Caki2 (cell line): ENCODE measurements at places on chromosomes 16 and 17. TPM values are rescaled to one million over a fixed set of nuclear protein-coding genes. Genes with fewer than 3 reads are reported as not detected.
A peak's percentile ranks its signal among the peaks of the same experiment; 100 is the strongest.

DNA sequence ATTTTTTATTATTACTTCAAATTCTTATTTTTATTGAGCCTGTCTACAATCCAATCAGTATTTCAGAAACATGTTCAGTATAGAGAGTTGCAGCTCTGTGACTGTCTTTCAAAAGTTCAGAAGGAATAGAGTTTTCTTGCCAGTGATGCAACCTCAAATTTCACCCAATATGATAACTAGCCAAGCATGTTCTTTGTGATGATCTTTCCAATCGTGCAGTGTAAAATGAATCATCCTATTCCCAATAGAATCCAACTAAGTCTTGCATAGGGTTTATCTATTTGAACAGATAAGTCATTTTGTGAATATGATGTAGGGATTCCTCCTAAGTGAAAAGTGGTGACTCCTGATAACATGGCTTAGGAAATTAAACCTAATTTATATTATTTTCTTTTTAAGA, 937.8 kb downstream of the KCNJ2 start:
- no peak for DNase-seq

DNA sequence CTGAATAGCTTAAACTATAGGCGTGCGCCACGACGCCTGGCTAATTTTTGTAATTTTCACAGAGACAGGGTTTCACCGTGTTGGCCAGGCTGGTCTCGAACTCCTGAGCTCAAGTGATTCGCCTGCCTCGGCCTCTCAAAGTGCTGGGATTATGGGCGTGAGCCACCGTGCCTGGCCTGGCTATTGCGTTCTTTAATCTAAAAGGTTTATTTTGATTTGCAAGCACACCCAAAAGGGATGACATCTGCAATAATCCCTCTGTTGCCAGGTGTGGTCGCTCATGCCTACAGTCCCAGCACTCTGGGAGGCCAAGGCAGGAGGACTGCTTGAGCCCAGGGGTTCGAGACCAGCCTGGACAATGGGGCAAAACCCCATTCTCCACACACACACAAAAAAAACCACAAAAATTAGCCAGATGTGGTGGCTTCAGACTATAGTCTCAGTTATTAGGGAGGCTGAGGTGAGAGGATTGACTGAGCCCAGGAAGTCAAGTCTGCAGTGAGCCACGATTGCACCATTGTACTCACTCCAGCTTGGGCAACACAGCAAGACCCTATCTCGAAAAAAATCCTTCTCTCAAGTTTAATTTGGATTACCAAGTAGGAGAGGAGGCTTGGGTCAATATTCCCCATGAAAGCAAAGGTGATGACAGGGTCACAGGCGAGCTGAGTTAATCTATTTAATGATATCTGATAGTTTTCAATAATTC, 144.1 kb downstream of the PARN start:
- no peak for DNase-seq

DNA sequence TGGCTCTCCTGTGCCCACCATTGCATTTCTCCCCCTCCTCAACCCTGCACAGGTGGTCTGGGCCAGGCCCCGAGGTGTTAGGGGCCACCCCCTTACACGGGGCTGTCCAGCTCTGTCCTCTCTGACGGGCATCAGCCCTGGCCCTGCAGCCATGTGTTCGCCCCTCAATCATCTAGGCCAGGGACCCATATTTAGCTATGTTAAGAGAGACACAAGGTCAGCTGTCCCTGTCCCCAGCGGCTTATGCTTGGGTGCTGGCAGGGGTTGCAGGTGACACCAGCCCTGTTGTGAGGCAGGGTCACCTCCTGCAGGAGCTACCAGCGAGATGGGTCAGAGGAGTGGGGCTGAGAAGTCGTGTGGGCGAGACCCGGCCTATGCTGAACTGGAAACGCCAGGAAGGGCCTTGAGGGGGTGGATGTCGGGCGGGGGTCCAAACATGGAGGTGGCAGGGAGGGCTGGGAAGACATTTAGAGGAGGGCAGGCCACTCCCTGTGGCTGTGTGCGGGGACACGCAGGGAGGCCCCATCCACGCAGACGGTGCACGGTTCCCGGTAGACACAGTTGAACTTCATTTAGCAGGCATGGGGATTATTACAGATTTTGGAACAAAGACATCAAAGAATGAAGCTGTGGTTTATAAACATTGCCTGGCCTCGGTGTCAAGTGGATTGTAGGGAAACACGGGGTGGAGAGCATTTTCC, 133.2 kb upstream of the CHMP6 start:
- no peak for DNase-seq

- DNase-seq = no peak
Observed at GRCh38 chr16:534135-534534, 6.6 kb downstream of the CAPN15 start.

Gene TNFRSF13B
- not detected in 2 replicates for total RNA-seq

Gene NRN1L
- 0.84 and 23.3 TPM in 2 replicates for total RNA-seq

DNA sequence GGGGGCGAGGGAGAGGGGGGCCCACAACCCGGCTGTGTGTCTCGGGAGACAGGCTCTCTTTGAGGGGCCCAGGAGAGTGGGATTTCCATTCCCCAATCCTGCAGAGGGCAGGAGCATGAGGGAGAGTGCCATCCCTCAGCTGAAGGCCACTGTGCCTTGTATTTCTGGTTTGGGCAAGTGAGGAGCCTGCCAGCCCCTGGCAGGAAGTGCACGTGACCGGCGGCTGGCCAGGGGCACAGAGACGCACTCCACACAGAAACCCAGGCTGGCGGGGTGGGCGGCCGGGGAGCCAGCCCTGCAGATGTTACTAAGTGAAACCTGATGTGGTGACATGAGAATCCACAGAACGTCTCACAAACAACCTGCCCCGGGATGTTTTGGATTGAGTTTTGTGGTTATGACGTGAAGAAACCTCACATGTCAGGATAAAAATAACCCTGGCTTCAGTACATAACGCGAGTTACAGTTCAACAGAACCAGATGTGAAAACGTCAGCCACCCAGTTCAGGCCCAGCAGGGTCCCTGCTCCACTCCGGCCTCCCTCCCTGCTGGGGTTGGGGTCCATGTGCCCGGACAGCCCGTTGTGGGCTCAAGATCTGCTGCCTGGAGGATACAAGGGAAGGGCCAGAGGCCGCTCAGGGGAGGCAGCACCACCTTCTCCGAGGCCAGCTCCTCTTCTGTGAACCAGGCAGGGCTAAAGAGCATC, 51.7 kb upstream of the MTSS2 start:
- no peak for DNase-seq

GRCh38 chr17:42775534-42776098, 2.4 kb downstream of the VPS25 start:
- peak; percentile 12 for DNase-seq

GRCh38 chr16:414395-415169, 10.9 kb upstream of the RAB11FIP3 start:
- no peak for DNase-seq

Gene CHST6
- total RNA-seq = under 0.01 and 0.03 TPM in 2 replicates

DNA sequence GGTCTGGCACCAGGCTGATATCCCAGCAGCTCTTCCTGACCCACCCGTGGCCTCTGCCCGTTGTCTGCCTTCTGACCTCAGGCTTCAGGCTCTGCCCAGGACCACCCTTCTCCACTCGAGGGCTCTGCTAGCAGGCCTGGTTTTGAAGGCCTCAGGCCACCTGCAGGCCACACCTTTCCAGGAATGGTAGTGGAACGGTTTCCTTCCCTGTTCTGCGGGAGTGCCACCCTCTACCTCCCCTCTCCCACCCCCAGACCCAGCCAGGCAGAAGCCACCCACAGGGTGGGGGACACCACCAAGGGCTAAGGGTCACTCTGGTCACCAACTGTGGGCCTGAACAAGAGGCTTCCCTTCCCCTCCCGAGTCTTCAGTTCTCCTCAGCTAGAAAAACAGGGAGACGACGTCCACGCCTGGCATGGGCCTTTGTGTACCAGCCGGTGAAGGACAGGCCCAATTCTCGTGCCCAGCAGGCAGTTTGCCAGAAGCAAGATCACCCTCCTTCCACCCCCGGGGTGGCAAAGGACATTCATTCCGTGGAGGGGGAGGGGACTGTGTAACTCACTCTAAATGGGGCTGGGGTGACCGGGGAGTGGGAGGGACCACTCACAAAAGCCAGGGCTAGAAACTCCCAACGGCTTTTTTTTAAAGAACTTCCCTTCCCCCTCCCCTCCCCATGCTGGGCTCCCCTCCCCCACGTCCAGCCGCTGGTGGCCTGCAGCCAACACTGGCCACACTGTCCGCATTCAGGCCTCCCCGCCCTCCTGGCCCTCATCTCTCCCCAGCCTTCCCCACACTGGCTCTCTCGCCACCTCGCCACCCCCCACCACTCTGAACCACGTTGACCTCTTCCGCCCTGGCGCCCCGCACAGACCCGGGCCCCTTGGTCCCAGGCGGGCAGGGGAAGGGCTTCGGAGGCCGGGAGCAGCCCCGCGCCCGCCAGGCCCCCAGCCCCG, 7.7 kb downstream of the CBX4 start:
- DNase-seq = no peak

Gene WSCD1
- total RNA-seq = 38.6 and 45.7 TPM in 2 replicates

GRCh38 chr16:65667011-65667578, 545.2 kb upstream of the CDH11 start:
- no peak for DNase-seq
